CD4-positive, alpha-beta T cell treated with Interleukin-15 for 4 hours (primary cell): ENCODE measurements at places on chromosomes 13 and 19.

- no peak for DNase-seq
Measured at GRCh38 chr19:23343434-23344010, 51.7 kb downstream of the ZNF91 start.

- DNase-seq = no peak
Measured at GRCh38 chr13:46495651-46496050, 57.3 kb upstream of the LRCH1 start.

GRCh38 chr19:30419568-30420180 is 47.5 kb downstream of the ZNF536 start:
- DNase-seq = no peak

DNA sequence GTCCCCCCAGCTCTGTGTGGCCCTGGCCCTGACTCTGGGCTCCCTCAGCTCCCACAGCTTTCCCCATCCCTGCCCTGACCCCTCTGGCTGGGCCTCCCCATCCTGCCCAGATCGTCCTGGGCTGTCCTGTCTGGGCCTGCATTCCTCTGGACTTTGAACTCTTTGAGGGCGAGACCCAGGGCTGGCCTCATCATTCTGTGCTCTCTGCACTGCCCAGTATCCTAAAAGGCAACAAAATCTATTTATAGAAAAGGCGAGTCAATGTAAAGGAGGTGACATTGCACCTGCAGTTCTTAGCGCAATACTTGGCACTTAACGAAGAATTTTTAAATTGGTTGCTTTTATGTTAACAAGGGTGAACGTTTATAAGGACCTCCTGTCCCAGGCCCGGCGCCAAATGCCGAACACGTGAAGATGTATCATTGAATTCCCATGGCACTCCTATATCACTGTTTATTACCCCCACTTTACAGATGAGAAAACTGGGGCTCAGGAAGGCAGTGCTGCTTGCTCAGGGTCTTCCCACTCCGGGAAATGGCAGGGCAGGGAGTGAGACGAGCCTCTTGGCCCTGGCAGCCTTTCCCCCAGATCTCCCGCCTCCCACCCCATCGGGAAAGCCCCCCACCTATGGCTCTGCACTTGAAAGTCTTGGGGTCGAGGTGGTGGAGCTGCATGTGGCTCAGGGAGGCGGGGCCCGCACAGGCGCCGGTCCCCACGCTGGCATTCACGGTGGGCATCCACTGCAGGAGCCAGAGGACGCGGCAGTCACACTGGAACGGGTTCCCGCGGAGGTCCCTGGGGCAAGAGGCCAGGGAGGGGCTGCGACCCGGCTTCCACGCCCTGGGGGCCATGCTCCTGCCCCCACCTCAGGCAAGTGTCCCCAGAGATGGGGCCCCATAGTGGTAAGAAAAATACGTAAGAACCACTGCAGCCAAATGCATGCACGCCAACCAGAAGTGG is 3.8 kb downstream of the LGI4 start:
- DNase-seq = no peak

GRCh38 chr13:65268009-65268408 is 1962.1 kb downstream of the PCDH9 start:
- DNase-seq = no peak

GRCh38 chr19:52307275-52307674 is 10.3 kb downstream of the ZNF480 start:
- DNase-seq = peak; percentile 4

DNA sequence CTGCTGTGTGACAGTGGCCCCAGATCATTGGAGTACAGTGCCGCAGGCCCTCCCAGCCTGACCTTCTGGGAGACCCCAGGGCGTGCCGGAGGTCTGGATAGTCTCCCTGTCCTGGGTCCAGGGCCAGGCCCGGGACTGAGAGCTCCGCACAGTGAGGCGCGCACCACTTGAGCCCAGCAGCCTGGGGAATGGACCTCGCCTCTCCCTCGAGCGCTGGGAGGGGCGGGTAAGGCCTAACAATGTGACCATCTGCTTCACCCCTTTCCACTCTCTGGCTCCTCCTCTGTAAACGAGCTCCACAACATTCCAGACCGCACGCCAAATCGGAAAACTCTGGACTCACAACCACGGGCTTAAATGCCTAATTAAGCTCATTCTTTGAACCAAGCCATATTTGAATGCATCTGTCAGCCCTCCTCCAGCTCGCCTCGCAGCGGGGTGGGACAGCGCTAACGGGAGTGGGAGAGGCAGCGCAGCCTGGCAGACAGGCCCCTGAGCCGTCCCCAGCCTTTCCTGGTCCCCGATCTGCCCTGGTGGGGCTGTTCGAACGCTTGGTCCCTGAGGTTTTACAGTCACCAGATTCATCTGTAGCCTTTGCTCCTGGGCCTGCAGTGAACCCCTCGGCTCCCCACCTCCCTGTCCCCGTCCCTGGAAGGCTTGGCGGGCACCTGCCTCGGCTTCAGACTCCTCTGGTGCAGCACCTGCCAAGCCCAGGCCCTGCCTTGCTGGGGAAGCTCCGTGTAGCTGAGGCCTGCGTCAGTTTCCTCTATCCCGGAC is 120.7 kb upstream of the VSTM2B start:
- DNase-seq = no peak

- no peak for DNase-seq
Measured at GRCh38 chr13:113969973-113970611, 3.8 kb downstream of the C13orf46 start.

DNA sequence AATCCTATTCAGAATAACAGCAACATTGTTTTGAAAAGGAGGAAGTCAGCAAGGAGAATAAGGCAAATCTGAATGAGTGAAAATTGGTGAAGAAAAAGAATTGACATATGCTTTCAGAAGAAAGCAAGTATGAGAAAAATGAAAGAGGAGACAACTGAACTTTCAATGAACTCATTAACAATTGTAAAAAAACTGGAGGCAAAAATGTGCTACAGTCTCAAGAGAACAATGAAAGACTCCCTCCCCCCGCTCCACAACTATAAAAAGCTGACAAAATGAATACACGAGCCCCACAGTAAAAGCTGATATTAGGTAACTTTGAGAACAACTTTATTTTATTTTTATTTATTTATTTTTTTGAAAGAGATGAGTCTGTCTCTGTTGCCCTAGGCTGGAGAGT is 373.1 kb downstream of the DIAPH3 start:
- DNase-seq = no peak

DNA sequence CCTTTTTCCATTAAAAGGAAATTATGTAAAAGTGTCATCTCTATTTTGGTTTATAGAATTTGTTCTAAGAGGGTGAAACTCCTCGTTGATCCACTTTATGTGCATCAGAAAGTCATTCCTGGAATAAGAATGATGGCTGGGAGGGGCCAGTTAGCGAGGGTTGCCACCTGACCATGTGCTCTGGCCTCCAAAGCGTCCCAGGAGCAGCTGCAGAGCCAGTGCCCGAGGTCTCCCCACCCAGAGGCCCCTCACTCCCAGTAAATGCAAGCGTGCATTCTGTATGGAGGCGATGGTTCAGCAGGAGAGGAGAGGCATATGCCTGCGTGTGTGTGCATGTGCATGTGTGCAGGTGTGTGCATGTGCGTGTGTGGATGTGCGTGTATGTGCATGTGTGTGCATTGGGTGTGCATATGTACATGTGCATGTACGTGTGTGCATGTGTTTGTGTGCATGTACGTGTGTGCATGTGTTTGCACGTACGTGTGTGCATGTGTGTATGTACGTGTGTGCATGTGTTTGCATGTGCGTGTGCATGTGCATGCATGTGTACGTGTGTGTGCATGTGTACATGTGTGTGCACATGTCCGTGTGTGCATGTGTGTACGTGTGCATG is 345.8 kb downstream of the TEX29 start:
- DNase-seq = no peak

- no peak for DNase-seq
Measured at GRCh38 chr13:106001443-106001842, 534.0 kb downstream of the EFNB2 start.

DNA sequence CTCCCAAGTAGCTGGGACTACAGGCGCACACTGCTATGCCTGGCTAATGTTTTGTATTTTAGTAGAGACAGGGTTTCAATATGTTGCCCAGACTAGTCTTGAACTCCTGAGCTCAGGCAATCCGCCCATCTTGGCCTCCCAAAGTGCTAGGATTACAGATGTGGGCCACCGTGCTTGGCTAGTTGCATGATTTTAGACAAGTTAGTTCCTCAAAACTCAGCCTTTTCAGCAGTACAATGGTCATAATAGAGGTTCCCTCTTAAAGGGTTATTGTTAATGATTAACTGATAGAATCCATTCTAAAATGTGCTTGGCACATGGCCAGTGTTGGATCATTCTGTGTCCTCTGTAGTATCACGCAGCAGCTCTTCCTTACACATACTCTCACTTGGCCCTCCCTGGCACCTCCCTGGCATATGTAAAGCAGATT is 19.5 kb upstream of the IFT88 start:
- DNase-seq = no peak

DNA sequence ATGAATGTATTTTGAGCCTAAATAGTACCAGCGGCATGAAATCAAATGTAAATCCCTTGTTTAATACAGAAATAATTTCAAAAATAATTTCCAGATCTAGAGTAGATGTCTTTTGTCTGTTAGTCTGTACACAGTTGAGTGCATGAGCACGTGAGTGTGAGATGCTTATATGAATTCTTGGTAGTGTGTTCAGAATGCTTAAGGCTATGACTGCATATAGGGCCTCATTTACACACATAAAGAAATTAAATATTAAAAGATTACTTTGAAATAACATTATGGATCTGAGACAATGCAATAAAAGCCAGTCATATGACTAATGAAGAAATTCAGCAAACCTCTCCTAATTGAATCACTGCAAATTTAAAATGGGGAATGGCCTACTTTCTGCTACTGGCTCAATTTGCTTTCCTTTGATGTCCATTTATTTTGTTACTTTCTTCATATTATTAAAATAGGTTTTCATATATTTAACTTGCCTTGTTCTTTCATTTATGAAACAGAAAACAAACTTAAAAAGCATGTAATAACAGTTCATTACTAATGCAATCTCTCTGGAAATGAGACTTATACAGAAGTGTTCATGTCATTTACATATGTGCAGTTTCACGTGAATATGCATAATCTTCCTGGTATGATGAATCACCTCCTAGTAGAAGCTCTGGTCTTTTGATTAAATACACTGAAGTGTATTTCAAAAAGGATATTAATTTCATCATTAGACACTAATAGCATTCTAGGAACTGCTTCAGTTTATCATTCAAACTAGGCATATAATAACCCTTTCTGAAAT is 4.5 kb downstream of the AMER2 start:
- DNase-seq = no peak

DNA sequence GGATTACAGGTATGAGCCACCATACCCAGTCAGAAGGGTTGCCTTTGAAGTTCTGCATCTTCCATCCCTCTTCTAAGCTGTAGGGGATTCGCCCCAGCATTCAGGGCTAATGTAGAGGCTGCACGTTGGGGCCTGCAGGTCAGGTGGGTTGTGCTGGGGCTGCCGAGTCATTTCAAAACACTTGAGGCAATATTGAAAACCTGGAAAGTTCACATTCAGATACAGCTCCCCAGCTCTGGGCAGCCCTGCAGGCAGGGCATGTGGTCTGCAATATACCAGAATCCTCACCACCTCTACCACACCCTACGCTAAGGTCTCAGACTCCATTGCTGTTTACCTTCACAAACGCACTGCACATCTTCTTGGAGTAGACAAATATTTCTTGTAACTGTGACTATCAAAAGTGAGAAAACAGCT is 24.6 kb downstream of the CCNE1 start:
- no peak for DNase-seq

DNA sequence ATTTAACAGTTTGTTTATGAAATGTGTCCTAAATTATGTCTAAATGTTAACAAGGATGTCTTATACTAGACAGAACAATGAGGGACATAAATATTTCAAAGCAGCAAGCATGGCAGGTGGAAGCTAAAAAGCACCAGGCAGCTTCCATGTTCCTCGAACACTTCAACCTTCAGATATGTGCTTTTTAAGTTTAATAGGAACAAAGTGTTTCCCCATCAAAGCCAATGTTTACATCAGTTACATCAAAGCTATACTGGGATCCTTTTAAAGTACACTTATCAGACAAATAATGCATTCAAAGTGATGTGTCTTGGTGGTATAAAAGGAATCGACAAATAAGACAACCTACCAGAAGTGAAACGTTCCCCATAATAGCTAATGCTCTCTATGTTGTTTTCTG is 2841.1 kb upstream of the PCDH20 start:
- DNase-seq = no peak

- DNase-seq = no peak
Measured at GRCh38 chr19:14731200-14731599, 41.4 kb downstream of the ZNF333 start.

- DNase-seq = no peak
Measured at GRCh38 chr19:18491995-18492953, 29.6 kb downstream of the ELL start.
